Globus pallidus (tissue), 1 donor: ENCODE measurements at places on chromosomes 5 and 9.

DNA sequence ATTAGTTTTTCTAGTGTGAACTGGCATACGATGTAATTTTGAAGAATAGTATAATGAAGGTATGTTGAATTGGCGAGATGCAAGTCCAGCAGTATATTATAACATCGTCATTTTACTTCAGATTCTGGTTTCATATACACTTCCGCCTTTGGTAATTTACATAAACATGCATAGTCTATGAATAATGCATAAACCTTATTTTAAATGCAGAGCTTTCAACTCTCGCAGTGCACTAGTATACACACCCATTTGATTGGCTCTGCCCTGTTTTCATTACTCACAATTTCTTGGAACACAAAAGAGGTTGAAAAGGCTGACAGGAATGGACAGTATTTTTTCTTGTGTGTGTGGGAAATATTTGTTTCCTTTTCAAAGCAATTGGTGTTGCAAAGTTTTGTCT is 128.9 kb upstream of the CCNH start:
- DNase-seq = peak; percentile 58

- DNase-seq = peak; percentile 16
Observed at GRCh38 chr9:105114964-105115728, 129.3 kb upstream of the SLC44A1 start.

DNA sequence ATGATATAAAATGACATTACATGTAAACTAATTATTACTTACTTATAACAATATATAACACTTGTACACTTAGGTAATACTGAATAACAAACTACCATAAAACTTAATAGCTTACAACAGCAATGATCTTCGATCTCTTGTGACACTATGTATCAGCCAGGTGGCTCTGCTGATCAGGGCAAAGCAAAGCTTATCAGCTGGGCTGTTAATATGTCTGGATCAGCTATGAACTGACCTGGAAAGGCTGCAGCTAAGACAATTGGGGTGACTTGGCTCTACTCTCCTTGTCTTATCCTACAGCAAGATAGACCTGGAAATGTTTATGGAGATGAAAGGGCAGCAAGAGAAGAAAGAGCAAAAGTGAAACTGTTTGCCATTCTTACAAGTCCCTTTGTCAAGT is 511.3 kb downstream of the TLR4 start:
- DNase-seq = no peak

DNA sequence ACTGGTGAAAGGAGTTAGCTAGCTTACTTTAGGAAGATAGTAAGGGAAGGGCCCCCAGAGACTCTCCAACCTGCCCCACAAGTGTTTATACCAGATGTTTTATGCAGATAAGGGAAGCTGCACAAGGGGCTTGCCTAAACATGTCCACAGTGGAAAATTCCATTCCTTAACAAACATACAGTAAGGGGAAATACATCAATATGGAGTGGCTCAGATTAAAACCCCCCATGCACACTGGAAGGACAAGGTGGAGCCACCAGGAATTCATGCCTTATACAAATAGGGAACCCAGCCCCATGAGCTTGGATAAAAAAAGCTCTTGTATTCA is 106.3 kb upstream of the GPBP1 start:
- DNase-seq = no peak

GRCh38 chr5:132225165-132226032 is 2.3 kb downstream of the P4HA2 start:
- peak; percentile 20 for DNase-seq

GRCh38 chr5:138961221-138961620 is 86.1 kb upstream of the LRRTM2 start:
- DNase-seq = no peak

GRCh38 chr5:154176181-154176580 is 14.4 kb upstream of the GALNT10 start:
- DNase-seq = no peak

DNA sequence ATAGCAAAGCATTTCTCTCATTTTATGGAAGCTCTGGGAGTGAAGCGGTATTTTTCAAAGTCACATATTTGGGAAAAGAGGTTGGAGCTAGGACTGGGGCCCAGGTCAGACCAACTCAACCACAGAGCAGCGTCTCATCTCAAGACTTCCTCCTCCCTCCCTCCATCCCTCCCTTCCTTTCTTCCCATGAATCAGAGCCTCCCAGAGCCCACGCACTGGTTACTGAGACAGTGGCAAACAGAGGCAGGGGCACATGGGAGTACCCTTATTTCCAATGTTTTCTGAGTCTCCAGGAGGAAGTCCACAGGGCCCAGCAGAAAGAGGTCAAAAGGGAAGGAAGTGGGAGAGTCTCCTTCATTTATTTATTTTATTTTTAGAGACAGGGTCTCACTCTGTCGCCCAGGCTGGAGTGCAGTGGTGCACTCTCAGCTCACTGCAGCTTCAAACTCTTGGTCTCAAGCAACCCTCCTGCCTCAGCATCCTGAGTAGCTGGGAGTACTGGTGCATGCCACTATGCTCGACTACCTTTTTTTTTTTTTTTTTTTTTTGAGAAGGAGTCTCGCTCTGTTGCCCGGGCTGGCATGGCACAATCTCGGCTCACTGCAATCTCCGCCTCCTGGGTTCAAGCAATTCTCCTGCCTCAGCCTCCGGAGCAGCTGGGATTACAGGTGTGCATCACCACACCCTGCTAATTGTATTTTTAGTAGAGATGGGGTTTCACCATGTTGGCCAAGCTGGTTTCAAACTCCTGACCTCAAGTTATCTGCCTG is 52.5 kb upstream of the CDKN2AIPNL start:
- DNase-seq = no peak

- no peak for DNase-seq
Observed at GRCh38 chr5:143514616-143515335, 111.3 kb upstream of the NR3C1 start.

GRCh38 chr9:8717146-8717545 is 917.6 kb upstream of the DMAC1 start:
- DNase-seq = no peak

DNA sequence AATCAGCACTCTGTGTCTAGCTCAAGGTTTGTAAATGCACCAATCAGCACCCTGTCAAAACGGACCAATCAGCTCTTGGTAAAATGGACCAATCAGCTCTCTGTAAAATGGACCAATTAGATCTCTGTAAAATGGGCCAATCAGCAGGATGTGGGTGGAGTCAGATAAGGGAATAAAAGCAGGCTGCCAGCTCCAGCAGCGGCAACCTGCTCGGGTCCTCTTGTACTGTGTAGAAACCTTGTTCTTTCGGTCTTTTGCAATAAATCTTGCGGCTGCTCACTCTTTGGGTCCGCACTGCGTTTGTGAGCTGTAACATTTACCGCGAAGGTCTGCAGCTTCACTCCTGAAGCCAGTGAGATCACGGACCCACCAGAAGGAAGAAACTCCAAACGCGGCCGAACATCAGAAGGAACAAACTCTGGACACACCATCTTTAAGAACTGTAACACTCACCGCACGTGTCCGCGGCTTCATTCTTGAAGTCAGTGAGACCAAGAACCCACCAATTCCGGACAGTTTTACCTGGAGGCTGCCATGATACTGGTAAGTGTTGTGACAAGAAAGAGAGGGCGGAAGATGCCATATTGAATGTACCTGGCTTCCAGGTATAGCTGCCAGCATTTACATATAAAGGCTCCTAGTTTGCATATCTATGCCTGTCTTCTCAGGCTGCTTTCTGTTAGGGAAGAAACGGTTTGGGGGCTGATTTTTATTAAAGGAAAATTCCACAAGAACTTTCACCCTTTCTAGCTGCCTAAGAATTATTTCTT is 758.5 kb upstream of the CTNND2 start:
- no peak for DNase-seq

GRCh38 chr9:119963798-119964372 is 594.6 kb upstream of the BRINP1 start:
- DNase-seq = no peak

GRCh38 chr5:52448111-52448510 is 339.6 kb upstream of the ITGA1 start:
- DNase-seq = no peak

DNA sequence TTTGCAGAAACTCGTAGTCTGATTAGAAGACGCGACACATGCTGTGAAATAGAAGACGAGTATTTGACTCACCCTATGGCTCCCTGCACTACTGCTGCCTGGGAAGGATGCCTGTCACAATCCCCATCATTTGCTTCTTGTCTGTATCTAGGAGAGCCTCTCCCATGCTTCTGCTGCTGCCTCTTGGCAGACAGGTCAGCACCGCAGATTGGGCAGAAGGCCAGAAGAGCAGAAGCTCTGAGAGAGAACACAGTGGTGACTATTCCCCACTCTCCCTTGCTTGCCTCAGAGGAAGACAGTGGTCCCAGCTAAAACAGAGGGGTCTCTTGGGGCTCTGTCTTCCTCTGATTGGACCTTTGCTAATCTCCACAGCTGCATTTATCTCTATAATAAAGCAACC is 84.0 kb upstream of the SMIM32 start:
- no peak for DNase-seq

GRCh38 chr5:159851053-159851452 is 65.2 kb upstream of the ADRA1B start:
- peak; percentile 11 for DNase-seq

DNA sequence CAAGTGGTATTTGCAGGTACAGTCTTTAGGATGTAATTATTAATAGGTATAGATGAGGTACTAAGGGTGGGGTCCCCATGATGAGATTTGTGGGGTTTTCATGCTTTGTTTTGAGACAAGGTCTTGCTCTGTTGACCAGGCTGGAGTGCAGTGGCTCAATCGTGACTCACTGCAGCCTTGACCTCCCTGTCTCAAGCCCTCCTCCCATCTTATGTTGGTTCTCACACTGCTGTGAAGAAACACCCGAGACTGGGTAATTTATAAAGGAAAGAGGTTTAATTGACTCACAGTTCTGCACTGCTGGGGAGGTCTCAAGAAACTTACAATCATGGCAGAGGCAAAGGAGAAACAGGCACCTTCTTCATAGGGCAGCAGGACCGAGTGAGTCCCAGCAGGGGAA is 217.5 kb downstream of the CDK5RAP2 start:
- no peak for DNase-seq

- no peak for DNase-seq
Observed at GRCh38 chr9:13020146-13021040, 245.6 kb downstream of the LURAP1L start.

- peak; percentile 86 for DNase-seq
Observed at GRCh38 chr9:107489687-107490605, at the start of gene KLF4. Gene KLF4, minus strand, starts transcription at chr9:107489769. Its CDS starts 597 bp downstream, at chr9:107489172.

DNA sequence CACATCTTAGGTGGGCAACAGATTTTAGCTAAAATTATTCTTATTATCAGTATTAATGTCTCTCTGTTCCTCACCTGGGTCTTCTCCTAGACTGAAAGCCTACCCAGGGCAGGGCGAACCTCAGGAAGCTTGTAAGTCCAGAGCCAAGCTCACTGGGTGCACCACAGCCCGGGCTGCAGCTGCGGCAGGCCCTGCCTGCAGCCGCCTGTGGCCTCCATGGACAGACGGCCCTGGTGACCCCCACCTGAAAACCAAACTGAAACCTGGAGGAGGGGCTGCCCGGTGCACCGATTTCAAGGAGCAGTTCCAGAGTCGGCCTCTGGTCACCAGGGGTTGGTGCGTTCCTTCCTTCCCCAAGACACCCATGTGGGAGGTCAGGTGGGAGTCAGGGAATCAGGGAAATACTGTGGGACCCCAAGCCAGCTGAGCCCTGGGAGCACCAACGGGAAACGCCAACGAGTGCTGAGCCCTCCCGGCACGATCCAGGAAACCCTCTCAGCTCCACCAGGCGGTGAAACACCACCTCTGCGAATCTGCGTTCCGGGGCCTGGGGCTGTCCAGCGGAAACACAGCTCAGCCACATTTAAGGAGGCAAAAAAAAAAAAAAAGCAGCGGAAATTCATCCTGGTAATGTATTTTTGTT is 68.6 kb upstream of the PPP1R26 start:
- no peak for DNase-seq

DNA sequence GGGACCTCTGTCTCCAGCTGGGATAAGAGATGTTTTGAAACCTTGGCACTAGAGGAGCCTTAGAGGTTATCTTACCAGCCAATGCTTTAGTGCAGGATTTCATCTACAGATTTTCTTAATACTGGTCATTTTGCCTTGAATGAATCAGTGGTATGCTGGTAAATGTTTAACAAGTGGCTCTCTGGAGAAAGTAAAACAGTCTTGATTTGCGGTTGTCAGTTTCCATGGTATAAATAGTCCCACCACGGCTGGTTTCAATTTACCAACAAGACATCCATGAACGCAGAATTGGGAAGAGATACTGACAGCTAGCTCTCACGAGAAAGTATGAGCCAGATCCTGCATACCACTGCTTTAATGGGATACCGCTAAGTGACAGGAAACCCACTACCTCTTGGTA is 56.7 kb upstream of the CXCL14 start:
- DNase-seq = no peak

- DNase-seq = no peak
Observed at GRCh38 chr5:139686356-139686705, 38.2 kb downstream of the CXXC5 start.

GRCh38 chr5:122126756-122127321 is 2.5 kb upstream of the ZNF474 start:
- DNase-seq = peak; percentile 11

DNA sequence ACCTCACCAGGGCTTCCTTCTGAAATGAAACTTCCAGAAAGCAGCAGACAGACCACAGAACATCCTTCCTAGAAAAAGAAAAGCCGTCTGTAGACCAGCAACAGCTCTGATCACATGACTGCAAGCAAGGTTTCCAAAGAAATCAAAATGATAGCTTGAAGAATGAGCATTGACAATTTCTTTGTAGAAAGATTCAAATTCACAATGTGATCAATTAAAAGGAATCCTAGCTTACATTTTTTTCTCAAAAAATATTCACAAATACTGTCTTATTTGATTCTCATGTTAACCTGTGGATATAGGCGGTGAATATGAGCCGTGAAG is 144.9 kb downstream of the MTX3 start:
- DNase-seq = peak; percentile 11

GRCh38 chr9:32722704-32723103 is 60.6 kb upstream of the TMEM215 start:
- DNase-seq = no peak

GRCh38 chr5:67475489-67475888 is 278.9 kb upstream of the CD180 start:
- no peak for DNase-seq

DNA sequence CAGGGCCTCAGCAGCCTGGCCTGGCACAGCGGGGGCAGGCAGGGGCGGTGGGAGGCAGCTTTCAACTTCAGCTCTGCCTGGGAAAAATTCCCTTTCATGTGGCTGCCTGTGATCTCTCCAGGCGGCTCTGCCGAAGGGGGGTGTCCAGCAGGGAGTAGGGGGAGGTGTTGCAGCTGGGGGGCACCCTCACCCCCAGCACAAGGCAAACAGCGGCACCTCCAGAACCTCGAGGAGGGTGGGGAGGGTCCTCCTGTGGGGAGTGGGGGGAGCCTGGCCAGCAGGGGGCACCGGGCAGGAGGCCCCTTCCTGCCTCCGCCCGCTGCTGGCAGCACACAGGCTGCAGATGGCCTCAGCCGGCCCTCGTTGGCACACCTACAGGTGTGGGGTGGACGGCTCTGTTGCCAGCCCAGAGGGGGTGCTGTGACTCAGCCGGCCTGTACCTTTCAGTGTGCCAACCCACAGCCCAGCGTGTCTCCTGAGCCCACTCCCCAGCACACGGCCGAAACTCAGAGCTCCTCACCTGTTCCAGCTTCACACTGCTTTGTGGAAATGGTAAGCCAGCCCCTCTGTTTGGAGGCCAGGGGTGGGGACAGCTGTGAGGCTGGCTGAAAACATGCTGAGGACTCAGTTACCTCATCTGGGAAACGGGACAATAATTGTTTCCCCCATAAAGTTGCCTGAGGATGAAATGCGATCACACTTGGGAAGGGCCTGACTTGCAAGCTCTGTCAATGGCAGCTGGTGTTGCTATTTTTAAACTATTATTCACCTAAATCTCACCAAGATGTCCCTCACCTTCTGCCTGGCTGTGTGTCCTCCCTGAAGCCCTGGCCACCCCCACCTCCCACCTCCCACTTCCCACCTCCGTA is 37.0 kb downstream of the CXXC5 start:
- no peak for DNase-seq
